ENCODE measurements at places on chromosomes 3 and 15.
A peak's percentile ranks its signal among the peaks of the same experiment; 100 is the strongest.

GRCh38 chr3:178099274-178099673, 437.0 kb upstream of the KCNMB2 start:
- DNase-seq: no peak

GRCh38 chr3:18681818-18682345, 256.7 kb upstream of the SATB1 start:
- no peak for DNase-seq

DNA sequence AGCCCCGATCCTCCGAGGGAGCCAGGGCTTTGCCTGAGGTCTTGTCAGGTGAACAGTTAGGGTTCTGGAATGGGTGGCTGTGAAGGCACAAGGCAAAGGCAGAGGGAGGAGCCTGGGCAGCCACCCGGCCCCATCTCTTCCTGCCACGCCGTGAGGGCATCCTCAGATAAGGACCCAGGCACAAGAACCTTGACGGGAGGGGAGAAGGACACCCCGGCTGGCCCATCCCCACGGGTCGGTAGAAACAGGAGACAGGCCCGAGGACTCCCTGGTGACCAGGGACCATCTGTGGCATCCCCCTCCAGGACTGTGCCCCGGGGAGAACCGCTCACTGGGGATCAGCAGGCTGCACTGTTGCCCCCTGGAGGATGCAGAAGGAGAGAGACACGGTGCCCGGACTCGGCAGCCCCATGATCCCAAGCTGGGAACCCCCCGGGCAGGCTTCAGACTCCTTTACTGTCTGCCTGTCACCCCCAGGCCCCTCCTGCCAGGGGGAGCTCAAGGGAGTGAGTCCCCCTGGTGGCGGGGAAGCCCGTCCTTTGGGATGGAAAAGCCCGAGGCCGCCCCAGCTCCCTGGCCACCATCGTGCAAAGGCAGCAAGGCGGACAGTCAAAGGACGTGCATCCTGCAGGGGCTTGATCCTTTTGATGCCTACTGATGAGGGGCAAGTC, 12.3 kb upstream of the PCSK6 start:
- DNase-seq: peak; percentile 30

DNA sequence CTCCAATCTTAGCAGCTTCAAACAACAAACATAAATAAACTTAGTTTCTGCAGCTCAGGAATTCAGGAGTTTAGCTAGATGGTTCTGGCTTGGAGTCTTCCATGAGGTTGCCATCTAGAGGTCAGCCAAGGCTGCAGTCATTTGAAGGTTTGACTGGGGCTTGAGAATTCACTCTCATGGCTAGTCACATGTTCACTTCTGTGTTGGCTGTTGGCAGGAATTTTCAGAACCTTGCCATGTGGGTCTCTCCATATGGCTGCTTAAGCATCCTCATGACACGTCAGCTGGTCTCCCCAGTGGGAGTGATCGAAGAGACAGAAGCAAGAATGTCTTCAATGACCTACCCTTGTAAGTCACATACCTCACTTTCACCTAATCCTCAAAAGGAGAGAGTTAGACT, 269.2 kb upstream of the CNTN3 start:
- DNase-seq: no peak

DNA sequence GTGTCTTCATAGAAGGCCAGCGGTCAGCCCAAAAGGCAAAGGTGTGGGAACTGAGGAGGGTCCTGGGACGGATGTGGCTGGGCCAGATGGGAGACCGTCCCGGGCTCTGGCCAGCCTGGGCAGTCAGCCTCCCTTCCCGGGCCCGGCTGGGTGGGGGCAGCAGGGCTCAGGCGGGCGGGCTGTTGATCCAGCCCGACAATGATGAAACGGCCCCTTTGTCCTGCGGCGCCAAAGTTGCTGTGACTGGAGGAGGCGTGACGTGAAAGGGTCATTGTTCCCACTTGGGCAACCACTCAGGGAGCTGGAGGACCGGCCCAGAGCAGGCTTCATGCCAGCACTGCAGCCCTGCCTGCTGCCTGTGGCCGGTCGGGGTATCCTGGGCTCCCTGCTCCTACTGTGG, 16.5 kb downstream of the DUSP7 start:
- DNase-seq: no peak

GRCh38 chr3:183275418-183275817, 22.4 kb downstream of the B3GNT5 start:
- DNase-seq: no peak

DNA sequence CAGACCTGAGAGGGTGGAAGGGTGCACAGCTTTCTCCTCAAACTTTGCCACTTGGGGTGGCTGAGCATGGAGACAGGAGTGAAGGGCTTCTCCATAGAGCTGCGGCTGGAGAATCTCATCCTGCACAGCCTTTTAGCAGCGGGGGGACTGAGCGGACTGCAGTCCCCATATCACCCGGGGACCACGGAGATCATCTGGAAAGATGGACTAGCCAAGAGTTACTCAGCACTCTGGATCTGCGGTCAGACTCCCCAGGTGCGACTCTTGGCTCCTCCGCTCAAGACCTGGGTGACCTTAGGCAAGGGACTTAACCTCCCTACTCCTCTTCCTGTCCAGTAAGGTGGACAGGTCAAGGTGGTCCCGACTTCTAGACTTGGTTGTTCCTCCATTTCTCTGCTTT, 125.8 kb upstream of the MEF2A start:
- DNase-seq: no peak

- no peak for DNase-seq
These were observed 155.0 kb downstream of the NLGN1 start for GRCh38 chr3:173552526-173552925.

DNA sequence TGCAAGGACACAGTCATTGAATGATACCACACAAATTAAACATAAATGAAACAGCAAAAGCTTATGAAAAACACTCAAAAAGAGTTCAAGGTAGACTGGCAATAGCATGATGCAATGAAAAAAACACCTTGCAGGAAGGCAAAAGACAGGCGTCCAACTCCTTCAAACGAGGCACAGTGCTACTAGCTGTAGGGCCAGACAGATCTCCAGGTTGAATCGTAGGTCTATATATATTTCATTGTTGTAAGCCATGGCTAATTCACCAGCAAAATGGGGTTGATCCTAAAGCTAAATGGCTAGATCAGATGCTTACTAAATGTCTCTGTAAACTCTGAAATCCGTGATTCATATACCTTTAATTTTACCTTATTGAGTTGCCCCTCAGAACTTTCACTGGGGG, 94.2 kb downstream of the THRB start:
- no peak for DNase-seq

- DNase-seq: no peak
These were observed 60.7 kb downstream of the GSK3B start for GRCh38 chr3:120033596-120033995.

GRCh38 chr3:40753951-40754350, 229.2 kb downstream of the ZNF621 start:
- no peak for DNase-seq

DNA sequence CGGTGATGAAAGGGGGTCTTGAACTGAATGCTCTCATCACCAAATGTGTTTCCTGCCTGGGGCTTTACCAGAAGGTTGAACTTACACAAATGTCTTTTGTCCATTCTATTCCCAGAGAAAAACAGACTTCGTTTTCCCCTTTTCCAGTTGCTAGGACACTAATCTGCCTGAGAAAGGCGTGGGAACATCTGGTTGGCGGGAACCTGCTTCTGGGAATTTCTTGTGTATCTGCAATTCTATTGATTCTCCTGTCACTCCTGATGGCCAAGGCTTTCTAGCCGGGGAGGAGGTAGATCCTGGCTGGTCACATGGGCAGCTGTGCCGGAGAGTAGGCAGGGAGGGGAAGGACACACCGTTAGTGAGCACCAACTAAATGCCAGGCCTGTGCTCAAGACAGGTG, 31.1 kb upstream of the CCDC174 start:
- DNase-seq: no peak

- DNase-seq: no peak
These were observed 177.9 kb downstream of the CDIN1 start for GRCh38 chr15:36757189-36757814.

DNA sequence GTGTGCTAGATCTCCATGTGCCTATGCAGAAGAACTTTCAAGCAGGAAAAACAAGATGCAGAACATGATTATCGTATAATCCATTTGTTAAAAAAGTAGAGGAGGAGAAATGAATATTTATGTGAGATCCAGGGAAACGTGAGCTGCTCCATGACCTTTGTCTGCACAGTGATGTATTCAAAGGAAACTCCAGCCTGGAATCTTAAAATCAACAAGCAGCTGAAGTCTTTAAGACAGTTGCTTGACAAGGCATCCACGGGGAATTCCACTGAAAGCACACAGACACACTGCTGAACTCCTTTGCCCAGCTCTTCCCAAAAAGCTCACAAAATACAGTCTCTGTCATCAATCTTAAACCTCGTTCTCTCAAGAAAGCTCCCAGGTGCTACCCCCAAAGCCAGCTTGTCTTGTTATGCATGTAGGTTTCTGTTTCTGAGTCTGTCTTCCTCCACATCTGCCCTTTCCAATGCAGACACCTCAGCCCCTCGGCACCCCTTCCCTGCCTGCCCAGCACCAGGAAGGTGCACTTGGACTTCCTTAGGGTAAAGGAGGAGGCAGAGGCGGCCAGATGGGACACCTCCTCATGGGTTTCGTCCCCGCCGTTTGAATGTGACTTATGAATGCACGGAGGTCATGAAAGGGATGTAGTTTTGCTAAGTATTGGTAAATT, 28.7 kb downstream of the LRRK1 start:
- no peak for DNase-seq

DNA sequence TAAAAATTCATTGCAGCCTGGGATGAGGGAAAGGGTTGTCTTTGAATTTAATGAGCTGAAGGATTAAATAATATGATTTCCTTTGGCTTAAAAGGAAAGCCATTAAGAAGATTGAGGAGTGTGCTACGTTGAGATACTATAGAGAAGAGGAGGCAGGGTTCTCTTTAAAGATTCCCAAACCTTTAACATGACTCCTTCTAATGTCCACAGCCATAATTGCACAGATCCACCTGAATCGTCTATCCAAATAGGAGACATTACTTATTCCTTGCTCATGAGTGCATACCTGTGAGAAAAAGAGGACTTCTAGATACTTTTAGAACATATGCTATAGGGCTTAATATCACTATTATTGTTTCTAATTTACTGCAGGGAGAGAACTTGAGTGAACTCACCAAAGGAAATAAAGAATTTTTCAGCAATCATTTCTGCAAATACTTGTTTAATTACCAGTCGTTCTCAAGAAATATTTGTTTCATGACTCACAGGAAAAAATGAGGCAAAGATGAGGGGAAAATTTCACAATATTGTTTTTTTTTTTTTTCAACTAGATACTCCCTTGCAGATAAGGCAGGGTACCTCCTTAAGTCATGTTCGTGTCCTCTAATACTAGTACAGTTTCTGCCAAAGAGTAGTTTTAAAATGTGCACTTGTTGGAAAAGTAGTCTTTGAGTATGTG, 8.9 kb upstream of the SUCNR1 start:
- no peak for DNase-seq

DNA sequence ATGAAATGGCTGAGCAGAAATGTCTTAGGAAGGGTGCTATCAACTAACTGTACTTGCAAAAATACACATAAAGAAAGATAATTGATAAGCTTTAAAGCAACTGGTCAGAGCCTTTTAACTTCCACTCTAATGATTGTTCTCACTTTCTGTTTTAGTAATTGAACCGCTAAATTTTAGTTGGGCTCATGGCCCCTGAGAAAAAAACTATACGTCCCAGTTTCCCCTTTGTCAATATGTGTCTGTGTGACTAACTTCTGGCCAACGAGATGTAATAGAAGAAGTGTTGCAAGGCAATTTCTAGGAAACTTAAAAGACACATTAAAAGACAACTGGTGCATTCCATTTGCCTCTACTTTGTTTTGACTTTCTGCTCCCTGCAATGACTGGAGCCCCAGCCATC, 223.9 kb downstream of the NR1D2 start:
- DNase-seq: no peak

DNA sequence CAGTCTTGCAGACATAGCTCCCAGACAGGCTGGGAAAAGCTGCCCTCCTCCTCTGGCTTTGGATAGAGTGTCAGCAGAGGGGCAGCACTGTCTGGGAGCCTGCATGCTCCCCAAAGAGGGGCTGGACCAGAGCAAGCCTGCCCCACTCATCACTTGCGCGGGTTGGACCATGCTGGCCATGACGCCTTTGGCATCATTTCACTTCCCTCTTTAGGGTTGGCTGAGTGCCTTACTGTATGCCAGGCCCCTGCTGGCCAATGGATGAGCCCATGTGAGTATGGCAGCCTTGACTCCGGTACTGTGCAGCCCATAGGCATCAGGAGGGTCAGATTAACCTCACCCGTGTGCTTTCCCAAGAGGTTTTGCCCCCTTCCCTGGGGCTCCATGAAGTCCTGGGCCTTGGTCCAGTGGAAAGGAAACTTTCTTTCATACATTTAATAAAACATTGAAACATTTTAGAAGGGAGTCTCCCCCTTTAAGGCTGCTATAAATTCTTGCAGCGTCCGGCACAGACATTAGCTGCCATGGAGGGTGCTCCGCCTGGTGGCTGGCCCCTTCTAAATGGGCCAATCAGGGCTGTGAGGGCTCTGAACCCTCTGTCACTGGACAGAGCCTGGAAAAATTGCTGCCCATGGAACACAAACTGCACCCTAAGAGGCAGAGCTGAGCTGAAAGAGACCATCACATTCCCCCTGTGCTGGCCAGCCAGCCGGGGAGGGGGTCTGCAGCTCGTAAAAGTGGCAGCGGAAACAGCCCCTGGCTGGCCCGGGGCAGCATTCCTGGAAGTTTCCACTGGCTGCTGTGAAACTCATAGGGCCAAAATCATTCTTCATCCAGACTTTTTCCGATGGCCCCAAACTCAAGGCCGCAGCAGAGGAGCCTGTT, 20.8 kb upstream of the DUSP7 start:
- DNase-seq: no peak

DNA sequence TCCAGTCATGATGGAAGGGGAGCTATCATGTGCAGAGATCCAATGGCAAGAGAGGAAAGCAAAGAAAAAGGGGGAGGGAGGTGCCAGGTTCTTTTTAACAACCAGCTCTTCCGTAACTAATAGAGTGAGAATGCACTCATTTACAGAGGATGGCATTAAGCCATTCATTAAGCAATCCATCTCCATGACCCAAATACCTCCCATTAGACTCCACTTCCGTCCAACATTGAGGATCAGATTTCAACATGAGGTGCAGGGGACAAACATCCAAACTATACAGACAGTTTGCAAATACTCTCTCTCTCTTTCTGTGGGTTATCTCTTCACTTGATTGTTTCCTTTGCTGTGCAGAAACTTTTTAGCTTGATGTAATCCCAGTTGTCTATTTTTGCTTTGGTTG, 21.2 kb downstream of the ZDHHC23 start:
- DNase-seq: no peak

DNA sequence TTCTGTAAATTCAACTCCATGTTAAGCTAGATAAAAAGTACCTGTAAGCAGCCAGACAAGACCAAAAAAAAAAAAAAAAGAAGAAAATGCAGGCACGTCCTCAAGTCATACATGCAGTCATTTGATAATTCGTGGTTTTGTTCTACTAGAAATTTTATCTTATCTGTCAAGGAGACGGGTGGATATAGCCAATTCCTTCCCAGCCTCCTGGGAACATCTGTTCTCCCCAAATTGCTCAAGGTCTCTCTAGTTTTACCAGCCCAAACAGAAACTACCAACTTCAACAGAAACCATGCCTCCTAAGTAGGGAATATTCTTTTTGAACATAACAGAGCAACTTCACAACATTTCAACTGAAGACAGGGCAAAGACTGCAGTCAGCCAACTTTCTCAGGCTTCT, 19.5 kb downstream of the RYK start:
- DNase-seq: no peak

Measured in CD4-positive, alpha-beta T cell treated with Interleukin-2 at 100 ng/mL for 4 hours (primary cell).